Activated T-helper 2 cell treated with anti-CD3 and anti-CD28 coated beads, Interferon-gamma antibody, Interleukin-2, Interleukin-4, amounts not matched to agents 10 μg/mL and 5 μg/mL and 100 μg/mL, durations not matched to agents 14 hours and 24 hours and 36 hours (primary cell): ENCODE measurements at places on chromosomes 12 and 14.

GRCh38 chr14:105217774-105218173 is 30.6 kb upstream of the BTBD6 start:
- DNase-seq: no peak

- DNase-seq: no peak
Measured at GRCh38 chr14:52790756-52791222, 618 bp downstream of the GNPNAT1 start.

- DNase-seq: no peak
Measured at GRCh38 chr14:75310295-75311111, 31.9 kb downstream of the FOS start.

- DNase-seq: no peak
Measured at GRCh38 chr12:22700106-22700505, 75.1 kb downstream of the ETNK1 start.

DNA sequence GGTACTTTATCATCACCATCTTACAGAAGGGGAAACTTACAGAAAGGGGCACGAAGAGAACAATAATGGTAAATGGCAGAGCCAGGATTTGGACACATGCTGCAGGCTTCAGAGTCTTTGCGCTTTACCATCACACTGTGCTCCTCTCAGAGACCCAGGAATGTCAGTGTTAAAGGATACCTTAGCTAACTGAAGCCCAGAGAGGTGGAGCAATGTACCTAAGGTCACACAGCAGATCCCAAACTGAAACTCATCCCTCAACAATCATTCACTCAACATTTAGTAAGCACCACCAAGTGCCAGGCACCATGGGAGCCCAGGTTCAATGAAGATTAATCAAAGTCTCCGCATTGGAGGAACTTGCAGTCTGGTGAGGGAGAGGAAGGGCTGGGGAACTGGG is 8.0 kb upstream of the KRT78 start:
- no peak for DNase-seq

GRCh38 chr14:89342049-89342448 is 75.0 kb downstream of the FOXN3 start:
- DNase-seq: no peak

- no peak for DNase-seq
Measured at GRCh38 chr14:93286212-93286890, 46.5 kb downstream of the BTBD7 start.

- peak; percentile 35 for DNase-seq
Measured at GRCh38 chr14:24481622-24482324, 26.3 kb downstream of the CMA1 start.

GRCh38 chr12:106409878-106410277 is 52.3 kb downstream of the POLR3B start:
- DNase-seq: no peak

GRCh38 chr14:77151918-77152588 is 10.5 kb upstream of the ZDHHC22 start:
- no peak for DNase-seq

GRCh38 chr14:39265806-39266524 is 32.2 kb downstream of the MIA2 start:
- no peak for DNase-seq

GRCh38 chr14:94880876-94881275 is 111.0 kb upstream of the GSC start:
- DNase-seq: no peak
